ENCODE measurements at places on chromosomes 1 and 21.

GRCh38 chr1:87436534-87436933 is 107.9 kb downstream of the LMO4 start:
- no peak for DNase-seq

- no peak for DNase-seq
These were observed 177.3 kb upstream of the ETV3 start for GRCh38 chr1:157315544-157315943.

DNA sequence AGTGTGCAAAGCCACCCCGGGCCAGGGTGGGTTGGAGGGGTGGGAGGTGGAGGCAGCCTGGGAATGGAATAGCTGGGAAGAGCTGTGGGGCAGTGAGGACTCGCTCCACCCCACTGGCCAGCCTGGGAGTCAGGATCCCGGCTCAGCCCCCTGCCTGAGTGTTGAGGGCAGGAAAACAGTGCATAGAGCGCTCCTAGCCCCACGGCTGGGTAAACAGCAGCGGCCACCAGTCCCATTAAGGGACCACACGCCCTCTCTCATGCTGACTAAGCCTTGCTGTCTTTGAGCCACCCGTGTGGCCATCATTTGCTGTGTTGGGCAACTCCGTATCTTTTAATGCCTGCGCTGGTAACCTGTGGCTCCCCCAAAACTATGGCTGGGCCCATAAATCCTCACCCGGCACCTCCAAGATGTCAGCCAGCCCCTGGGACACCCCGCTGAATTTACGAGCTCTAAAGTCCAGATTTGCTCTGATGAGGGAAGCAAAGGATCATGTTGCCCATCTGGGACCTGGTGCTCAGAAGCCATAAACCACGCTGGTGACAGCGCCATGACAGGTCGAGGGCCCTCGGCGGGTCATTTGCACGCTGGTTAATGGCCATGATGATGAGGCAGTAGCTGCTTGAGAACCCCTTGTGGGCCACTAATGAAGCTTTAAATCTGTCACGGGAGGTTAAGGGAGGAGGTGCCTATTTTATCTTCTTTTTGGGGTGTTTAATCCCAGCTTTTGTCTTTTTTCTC is 34.9 kb downstream of the SYF2 start:
- no peak for DNase-seq

- no peak for DNase-seq
These were observed 212.2 kb downstream of the LYPLAL1 start for GRCh38 chr1:219385787-219386427.

DNA sequence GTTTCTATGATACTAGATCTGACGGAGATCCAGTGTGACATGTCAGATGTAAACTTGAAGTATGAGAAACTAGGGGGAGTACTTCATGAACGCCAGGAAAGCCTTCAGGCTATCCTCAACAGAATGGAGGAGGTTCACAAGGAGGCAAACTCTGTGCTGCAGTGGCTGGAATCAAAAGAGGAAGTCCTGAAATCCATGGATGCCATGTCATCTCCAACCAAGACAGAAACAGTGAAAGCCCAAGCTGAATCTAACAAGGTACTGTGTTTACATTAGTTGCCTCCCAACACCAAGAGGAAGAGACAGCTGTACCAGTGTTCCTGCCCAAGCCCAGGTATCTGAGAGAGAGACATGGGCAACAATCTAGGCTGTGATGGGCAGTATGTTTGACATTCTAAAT is 112.2 kb upstream of the BMP8A start:
- no peak for DNase-seq

DNA sequence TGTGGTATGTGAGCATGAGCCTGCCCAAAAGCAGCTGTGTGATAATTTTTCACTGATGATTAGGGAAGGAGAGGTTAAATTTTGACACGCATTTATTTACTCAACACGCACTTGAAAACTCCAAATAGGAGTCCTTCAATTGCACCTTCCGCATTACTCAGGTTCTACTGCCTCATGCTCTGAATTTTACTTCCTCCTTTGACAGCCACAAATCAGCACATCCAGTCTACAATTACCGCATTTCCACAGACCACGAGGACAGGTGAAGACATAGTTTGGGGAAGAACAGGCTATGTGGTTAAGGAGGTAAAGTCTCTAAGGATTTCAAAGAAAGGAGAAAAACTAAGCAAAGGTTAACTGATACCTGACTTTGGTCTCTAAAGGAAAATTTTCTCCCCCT is 2.6 kb downstream of the CAPN8 start:
- no peak for DNase-seq

DNA sequence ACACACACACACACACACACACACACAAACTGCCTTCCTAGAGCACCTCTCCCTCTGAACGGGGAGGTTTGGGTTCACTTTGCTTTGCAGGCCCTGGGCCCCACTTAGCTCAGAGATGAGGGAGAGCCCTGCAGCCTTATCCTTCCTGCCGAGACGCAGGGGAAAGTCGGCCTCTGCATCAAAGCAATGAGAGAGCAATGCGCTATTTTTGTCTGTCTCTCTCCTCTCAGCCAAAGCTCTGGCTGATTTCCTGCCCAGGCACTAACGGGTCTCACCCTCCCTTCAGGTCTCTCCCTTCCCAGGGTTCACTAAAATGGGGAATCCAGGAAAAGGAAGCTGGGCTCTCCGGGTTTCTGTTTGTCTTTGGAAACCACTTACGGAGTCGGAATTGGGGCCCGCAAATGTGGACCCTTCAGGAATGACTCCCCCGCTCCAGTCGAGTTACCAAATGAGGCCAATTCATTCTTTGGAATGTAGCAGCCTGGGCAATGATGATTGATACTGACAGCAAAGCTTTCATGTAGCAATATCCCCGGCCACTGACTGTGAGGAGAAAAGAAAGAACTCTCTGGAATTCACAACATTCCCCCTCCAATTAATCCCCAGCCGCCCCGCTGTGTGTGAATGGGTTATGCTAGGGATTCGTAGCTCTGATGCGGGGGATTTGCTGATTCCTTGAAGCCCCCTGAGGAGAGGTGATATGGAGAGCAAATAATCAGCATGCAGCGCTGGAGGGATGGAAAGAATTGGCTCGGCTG is 61.5 kb upstream of the WLS start:
- no peak for DNase-seq

GRCh38 chr1:75614399-75614756 is 3.5 kb upstream of the SLC44A5 start:
- no peak for DNase-seq

DNA sequence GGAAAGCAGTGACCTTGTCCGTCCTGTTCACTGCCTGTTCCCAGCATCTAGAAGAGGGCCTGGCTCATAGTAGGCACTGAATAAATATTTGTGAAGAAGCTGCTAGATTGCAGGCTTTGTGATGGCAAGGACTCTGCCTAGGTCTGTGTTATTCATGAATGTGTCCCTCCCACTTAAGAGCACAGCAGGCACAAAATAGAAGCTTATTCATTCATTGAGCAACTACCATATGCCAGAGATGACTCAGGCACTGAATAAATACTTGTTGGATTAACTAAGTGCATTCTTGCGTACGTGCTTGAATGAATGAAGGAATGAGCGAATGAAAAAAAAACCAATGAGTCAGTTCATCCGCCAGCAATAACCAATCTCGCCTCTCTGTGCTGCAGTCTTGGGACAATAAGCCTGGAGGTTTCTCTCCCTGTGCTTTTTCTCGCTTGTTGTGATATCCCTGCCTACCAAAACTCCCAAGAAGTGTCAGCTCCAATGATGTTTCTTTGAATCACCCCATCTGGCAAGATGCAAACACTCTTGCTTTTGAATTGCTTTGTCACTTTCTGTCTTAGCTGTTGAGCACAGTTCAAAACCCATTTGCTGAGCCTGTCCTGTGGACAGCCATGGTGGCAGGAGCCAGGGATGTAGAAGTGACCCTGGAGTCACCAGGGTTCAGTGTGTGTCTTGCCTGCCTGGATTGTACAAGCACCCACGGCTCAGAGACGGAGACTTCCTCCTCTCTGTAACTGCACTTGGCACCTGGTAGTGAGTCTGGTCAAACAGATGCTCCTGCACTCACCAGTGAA is 143.9 kb downstream of the KAZN start:
- no peak for DNase-seq

GRCh38 chr1:62528015-62528414 is 69.3 kb upstream of the ANGPTL3 start:
- no peak for DNase-seq

- DNase-seq, result no peak
These were observed 172.2 kb upstream of the ETV3 start for GRCh38 chr1:157310401-157310800.

GRCh38 chr1:91334856-91335255 is 69.8 kb downstream of the HFM1 start:
- DNase-seq, result no peak

DNA sequence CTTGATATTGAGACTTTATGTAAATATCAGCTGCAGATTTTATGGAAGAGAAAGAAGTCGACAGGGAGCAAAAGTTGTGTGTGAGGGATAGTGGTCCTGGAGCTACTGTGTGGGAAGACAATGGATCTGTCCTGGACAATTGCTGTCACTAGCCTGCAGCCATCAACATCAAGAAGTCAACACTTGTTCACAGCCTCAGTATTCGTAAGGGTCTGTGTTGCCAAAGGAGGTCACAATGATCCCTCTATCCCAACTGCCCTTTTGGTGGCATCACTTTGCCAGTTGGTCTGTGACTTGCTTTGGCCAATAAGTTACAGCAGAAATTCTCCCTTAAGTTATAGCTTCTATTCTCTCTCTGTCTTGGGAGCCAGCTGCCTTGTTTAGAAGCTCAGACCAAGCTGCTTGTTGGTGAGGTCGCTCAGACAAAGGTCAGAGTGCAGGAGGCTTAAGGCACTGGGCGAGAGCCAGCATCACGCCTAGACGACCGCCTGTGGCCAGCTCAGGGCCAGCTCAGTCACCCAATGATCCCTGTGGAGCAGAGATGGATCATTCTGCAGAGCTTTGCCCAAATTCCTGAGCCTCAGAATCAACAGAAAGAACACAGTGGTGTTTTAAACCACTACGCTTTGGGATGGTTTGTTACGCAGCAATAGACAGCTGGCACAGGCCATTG is 134.9 kb downstream of the RHOU start:
- no peak for DNase-seq

GRCh38 chr1:103529746-103530145 is 4.2 kb downstream of the RNPC3 start:
- DNase-seq, result no peak

GRCh38 chr1:4660917-4661594 is 6.6 kb downstream of the AJAP1 start:
- no peak for DNase-seq

- no peak for DNase-seq
These were observed 25.9 kb upstream of the IL19 start for GRCh38 chr1:206744683-206745082.

- DNase-seq, result no peak
These were observed 64.8 kb upstream of the WNT4 start for GRCh38 chr1:22207511-22208267.

GRCh38 chr1:7703321-7704213 is 67.5 kb upstream of the VAMP3 start:
- no peak for DNase-seq

DNA sequence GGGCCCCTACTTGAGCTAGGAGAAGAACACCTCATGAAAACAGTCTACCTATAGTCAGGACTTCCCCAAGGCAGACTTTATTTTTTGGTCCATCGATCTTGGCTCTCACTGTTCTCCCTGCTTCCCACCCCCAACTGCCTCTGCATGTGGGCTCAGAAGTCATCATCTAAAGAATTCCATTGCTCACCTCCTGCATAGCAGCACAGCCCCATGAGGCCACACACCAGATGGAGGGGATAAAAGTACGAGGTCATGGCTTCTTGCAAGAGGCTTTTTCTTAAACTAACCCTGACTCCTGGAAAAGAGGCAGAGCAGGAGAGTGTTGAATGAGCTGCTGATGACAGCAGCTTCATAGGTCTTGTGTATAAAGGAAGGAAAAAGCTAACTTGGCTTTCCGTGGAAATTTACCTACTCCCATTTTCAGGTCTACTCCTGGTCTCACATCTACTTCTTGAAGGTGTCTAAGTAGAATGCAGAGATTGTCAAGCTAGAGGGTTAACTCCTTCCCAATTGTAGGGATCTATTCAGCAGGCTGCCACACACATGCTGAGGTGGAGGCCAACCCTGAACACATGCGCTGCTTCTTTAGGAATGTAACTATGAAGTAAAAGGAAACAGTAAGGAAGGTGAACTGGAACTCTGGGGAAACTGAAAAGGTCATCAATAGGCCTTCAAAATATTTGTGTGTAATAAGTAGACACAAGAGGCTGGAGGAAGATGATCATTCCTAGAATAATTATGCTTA is 18.7 kb downstream of the WNT2B start:
- DNase-seq, result no peak

DNA sequence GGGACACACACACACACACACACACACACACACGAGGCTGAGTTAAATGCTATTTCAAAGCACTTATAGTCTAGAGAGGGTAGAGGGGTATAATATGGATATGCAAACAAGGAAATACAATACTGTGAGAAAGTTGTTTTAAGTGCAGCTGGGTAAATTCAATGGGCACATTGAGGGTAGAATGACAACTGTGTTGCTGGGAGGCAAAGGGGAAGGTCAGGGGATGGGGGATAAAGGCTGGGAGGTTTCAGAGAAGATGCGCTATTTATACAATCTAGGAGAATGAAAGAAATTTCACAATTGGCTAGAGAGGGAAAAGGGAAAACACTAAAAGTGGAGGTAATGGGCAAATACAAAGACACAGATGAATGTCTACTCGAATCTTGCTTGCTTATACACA is 19.4 kb downstream of the EXTL2 start:
- no peak for DNase-seq

GRCh38 chr1:211715971-211716370 is 40.5 kb upstream of the NEK2 start:
- no peak for DNase-seq

GRCh38 chr1:11248169-11248568 is 14.2 kb downstream of the MTOR start:
- DNase-seq, result no peak

GRCh38 chr1:221162352-221162751 is 283.1 kb downstream of the HLX start:
- DNase-seq, result no peak

- no peak for DNase-seq
These were observed 50.6 kb upstream of the CNTN2 start for GRCh38 chr1:204992201-204992997.

GRCh38 chr1:106998431-106999002 is 58.0 kb upstream of the PRMT6 start:
- no peak for DNase-seq

- no peak for DNase-seq
These were observed 136.6 kb downstream of the SYF2 start for GRCh38 chr1:25095635-25096200.

- no peak for DNase-seq
These were observed 5.2 kb upstream of the FTCD start for GRCh38 chr21:46160657-46160906.

GRCh38 chr1:77487631-77488030 is 194.8 kb downstream of the ZZZ3 start:
- DNase-seq, result no peak

DNA sequence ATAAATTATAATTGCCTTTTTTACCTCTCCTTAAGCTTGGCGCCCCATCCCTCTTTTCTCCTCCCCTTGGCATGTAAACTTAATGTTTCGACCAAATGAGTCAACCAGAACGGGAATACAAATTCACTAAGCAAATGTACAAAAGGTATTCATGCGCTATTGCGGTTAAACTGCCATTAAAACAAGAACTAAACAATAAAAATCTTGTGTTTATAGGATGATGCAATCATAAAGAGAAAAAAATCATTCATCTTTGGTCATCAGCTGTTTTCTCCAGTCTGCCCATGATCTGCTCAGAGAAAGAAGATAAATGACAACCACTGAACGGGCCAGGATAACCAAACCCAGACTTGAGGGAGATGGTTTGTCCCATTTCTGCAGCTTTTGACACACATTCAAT is 534.2 kb upstream of the PLXNA2 start:
- no peak for DNase-seq

GRCh38 chr1:95072117-95072516 is 634 bp downstream of the ALG14 start:
- no peak for DNase-seq

- no peak for DNase-seq
These were observed 332.0 kb downstream of the OLFM3 start for GRCh38 chr1:101664726-101665125.
